ENCODE measurements at places on chromosomes 6 and 20. TPM values are rescaled to one million over a fixed set of nuclear protein-coding genes. Genes with fewer than 3 reads are reported as not detected.

DCDC2 gene
- total RNA-seq: 0.68 TPM

MYLK2 gene
- not detected for total RNA-seq

TMEM74B gene
- 0.61 TPM for total RNA-seq

KIF3B gene
- total RNA-seq: 16.4 TPM

IRF4 gene
- 0.24 TPM for total RNA-seq

TRIM38 gene
- total RNA-seq: 4.7 TPM

DUSP15 gene
- total RNA-seq: not detected

SIRPG gene
- total RNA-seq: not detected

CLIC5 gene
- total RNA-seq: 0.24 TPM

THBD gene
- 4.0 TPM for total RNA-seq

PRKN gene
- 2.3 TPM for total RNA-seq

SLC17A9 gene
- total RNA-seq: 91.6 TPM

OR12D3 gene
- total RNA-seq: not detected

SERPINB6 gene
- total RNA-seq: 34.1 TPM

C20orf141 gene
- total RNA-seq: not detected

BLTP3A gene
- 8.8 TPM for total RNA-seq

ZBTB12 gene
- total RNA-seq: 0.51 TPM

SIRPD gene
- not detected for total RNA-seq

FAXC gene
- total RNA-seq: not detected

TAGAP gene
- total RNA-seq: 1.1 TPM

GRM1 gene
- not detected for total RNA-seq

ANGPT4 gene
- not detected for total RNA-seq

SNHG17 gene
- 21.8 TPM for total RNA-seq

CGAS gene
- 0.98 TPM for total RNA-seq

BPI gene
- total RNA-seq: 0.26 TPM

AURKA gene
- total RNA-seq: 1.8 TPM

HLA-DRA gene
- 71.7 TPM for total RNA-seq

BEND6 gene
- total RNA-seq: not detected

SIRPB2 gene
- 0.55 TPM for total RNA-seq

SMOC2 gene
- 0.58 TPM for total RNA-seq

RAB32 gene
- total RNA-seq: 34.1 TPM

ZSCAN23 gene
- total RNA-seq: 0.73 TPM

MCHR2 gene
- total RNA-seq: not detected

DAAM2 gene
- total RNA-seq: 4.1 TPM

NR2E1 gene
- total RNA-seq: not detected

SRMS gene
- total RNA-seq: not detected

BNIP5 gene
- total RNA-seq: not detected

SDHAF4 gene
- 5.5 TPM for total RNA-seq

HUS1B gene
- 2.8 TPM for total RNA-seq

DNAH8 gene
- not detected for total RNA-seq

All from right lobe of liver (tissue), 6 donors.